ENCODE measurements at places on chromosomes 1 and 21.

DNA sequence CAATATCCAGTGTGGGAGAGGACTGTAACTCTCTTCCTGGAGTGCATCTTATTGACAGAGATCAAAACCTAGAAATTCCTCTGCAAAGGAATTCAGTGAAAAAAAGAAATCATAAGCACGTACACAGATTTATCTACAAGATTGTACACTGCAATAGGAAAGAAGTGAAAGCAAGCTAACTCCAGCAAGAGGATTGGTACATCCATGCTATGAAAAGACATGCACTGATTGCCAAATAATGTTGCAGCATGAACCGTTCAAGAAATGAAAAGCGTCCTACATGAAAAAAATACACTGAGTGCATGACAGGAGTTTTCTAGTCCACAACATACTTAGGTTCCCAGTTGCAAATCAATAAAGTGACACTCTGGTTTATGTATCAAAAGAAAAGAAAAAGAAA lies 1.9 kb upstream of the MGST3 start:
- DNase-seq = no peak

DNA sequence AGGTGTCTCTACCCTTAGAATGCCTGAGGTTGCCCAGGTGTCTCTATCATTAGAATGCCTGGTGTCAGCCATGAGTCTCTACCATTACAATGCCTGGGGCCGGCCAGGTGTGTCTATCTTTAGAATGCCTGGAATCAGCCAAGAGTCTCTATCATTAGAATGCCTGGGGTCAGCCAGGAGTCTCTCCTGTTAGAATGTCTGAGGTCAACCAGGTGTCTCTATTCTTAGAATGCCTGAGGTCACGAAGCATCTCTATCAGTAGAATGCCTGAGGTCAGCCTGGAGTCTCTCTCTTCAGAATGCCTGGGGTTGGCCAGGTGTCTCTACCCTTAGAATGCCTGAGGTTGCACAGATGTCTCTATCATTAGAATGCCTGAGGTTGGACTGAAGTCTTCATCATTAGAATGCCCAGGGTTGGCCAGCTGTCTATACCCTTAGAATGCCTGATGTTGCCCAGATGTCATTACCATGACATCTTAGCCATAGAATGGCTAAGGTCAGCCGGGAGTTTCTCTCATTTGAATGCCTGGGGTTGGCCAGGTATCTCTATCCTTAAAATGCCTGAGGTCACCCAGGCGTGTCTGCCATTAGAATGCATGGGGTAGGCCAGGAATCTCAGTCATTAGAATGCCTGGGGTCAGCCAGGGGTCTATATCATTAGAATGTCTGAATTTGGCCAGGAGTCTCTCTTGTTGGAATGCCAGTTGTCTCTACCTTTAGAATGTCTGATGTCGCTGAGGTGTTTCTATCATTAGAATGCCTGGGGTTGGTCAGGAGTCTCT lies 44.0 kb downstream of the RNF187 start:
- no peak for DNase-seq

DNA sequence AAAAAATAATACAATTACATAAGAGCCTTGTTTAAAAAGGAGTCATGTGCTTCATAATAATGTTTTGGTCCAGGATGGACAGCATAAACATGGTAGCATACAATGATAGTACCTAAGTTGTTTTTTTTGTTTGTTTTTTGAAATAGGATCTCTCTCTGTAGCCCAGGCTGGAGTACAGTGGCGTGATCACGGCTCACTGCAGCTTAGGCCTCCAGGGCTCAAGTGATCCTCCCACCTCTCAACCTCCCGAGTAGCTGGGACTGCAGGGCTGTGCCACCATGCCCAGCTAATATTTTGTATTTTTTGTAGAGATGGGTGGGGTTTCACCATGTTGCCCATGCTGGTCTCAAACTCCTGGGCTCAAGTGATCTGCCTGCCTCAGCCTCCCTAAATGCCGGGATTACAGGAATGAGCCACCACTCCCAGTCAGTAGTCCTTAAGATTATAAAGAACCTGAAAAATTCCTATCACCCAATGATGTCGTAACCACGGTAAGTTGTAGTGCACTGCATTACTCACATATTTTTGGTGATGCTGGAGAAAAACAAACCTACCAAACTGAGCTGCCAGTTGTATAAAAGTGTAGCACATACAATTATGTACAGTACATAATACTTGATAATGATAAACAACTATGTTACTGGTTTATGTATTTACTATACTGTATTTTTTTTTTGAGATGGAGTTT lies 22.4 kb upstream of the RCOR3 start:
- DNase-seq = no peak

- no peak for DNase-seq
Observed at GRCh38 chr1:247557926-247558674, 9.2 kb downstream of the GCSAML start.

- DNase-seq = no peak
Observed at GRCh38 chr1:173267453-173267945, 60.4 kb upstream of the TNFSF4 start.

DNA sequence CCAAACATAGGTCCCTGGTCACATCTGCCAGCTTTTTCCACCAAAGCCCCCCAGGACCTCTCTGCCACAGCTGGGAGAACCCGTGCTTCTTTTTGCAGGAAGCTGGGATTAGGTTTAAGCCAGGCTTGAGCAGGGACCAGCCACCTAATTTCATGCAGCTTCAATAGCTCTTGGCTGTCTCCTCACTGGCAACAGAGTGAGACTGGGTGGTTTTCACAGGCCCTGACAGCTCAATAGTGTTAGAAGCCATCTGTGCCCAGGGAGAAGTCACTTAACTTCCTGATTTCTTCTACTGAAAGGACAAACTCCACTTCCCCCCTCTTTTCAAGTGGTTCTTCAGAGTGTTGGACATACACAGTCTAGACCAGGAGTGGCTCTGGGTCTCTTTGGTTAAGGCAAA lies 20.4 kb upstream of the SRSF4 start:
- DNase-seq = peak; percentile 40

- no peak for DNase-seq
Observed at GRCh38 chr1:84000196-84000885, 1.4 kb upstream of the TTLL7 start.
